Amniotic epithelial cell (primary cell): ENCODE measurements at places on chromosomes 5 and 9.

GRCh38 chr5:95057615-95058014, 227.3 kb downstream of the MCTP1 start:
- no peak for DNase-seq

- no peak for DNase-seq
These were observed 20.1 kb upstream of the CKMT2 start for GRCh38 chr5:81213070-81213469.

GRCh38 chr9:121107029-121107428, 32.3 kb downstream of the CNTRL start:
- no peak for DNase-seq

- no peak for DNase-seq
These were observed 29.0 kb downstream of the PITX1 start for GRCh38 chr5:135005076-135005475.

DNA sequence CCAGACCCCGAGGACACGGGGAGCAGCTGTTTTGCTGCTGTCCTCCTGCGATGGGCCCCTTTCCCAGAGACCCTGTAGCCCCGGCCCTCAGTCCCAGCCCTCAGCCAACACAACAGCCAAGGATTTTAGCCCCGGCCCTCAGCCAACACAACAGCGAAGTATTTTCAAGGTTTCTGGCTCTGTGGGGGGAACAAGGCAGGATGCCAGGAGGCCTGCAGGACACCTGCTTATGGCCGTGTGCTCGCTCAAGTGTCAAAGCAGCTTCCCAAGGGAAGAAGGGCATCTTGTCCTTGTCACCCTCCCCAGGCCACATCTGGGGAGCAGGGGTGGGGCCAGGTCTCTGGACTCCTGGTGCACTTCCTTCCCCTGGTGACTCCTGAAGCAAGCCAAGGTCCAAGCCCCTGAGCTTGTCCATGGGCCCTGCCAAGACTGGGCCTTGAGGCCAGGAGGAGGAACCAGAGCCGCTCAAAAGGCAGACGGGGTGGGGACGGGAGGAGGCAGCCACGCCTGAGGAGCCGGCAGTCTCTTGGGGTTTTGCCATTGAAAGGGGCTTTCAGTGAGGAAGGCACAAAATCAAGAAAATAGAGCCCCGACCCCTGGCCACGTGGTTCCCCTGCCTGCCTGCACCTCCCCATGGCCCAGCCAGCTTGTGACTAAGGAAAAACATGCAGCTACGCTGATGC, 10.8 kb downstream of the KCNT1 start:
- no peak for DNase-seq

DNA sequence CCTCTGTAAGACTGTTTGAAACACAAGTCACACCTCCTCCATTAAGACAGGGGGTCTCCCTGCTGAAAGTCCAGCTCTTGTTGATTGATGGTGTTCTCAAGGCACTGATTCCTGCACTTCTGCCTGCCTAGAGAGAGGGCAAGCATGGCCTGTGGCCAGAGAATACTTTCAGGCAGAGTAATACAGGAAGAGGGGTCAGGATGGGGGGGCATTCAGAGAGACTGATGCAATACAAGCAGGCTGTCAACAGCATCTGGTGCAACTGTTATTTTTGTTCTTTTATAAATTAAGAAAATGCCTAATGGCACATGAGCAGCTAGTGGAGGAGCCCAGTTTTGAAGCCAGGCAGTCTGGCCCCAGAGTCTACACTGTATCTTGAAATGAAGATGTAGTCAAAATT, 302.2 kb downstream of the DIRAS2 start:
- peak; percentile 85 for DNase-seq

DNA sequence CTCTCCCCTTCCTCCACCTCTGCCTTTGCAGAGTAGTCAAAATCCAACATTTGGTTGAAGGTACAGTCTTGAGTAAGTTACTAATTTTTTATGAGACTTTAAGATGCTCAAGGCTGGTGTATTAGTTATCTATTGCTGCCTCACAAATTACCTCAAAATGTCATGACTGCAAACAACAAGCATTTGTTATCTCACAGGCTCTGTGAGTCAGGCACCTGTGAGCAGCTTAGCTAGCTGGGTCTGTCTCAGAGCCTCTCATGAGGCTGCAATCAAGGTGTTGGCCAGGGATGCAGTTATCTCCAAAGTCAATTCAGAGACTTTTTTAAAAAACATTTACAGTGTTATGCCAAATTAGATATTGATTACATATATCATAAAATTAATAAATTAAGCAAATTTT, 371.3 kb upstream of the RGMB start:
- DNase-seq, result peak; percentile 27

GRCh38 chr9:130118841-130119518, 53.2 kb upstream of the NCS1 start:
- DNase-seq, result peak; percentile 43

DNA sequence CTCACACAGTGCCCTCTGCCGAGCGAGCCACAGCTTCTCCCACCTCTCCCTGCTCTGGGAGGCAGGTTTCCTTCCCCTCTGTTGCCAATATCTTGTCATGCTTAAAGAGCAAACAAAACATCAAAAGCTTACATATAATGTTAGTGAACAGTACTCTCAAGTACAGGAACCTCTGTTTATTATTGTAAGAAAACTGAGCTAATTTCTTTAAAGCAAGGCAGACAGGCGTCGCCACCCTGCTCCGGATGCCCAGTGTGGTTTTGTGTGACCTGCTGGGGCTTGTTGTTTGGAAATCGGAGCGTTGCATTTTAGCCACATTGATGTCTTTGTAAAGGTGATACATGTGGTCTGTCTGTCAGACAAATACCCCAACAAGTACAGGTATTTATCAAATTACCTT, 401.4 kb upstream of the IRX1 start:
- DNase-seq, result no peak

DNA sequence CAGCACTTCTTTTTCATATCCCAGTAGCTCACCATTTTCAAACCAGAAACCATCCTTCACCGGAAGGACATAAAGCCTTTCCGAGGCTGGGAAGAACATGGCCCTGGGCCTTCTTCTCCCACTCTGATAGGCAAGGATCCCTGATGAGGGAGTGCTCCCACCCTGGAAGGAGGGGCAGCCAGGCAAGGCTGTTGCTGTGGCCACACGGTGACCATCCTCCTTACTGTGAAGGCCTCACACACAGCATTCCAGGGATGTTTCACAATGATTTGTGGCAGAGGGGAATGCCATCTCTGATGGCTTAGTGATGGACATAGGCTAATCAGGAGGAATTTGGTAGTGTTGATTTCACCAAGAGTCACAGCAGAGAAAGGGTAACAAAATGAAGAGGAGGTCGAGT, 130.7 kb downstream of the ADAMTS12 start:
- peak; percentile 60 for DNase-seq

- no peak for DNase-seq
These were observed 146.5 kb downstream of the NXNL2 start for GRCh38 chr9:88681434-88681833.

DNA sequence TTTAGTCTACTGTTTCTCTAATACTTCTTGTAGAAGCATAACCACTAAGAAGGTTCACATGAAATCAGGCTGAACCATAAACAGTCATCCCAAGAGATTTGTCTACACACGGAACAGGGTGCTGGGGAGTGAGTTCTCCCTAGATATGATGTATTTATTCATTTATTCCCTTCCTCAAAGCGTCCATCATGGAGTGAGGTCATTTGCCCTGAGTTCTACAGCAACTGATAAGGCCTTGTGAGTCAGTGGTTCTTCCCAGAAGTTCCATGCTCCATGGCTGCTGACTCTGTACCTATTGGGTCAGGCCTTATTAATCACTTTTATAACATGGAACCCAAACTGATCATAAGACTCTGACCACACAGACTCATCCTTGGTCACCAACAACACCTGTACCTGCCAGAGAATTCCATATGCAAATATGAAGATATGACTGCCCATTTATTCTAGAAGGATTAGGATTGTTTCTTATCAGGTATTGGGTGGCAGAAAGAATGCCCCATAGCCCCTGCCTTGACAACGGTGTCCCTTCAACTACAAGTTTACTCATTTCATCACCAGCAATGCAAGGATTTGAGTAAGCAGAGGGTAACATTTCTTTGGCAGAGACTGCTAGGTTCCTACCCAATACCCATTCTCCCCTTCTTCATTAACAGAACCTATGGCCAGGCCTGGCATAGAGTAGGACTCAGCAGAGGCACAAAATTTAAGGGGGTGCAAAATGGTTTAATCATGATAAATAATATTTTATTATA, 118.1 kb downstream of the LHFPL2 start:
- peak; percentile 100 for DNase-seq

- DNase-seq, result peak; percentile 85
These were observed at the start of gene PRUNE2 for GRCh38 chr9:76905791-76906646. Gene PRUNE2, minus strand, starts transcription at chr9:76906114. Its CDS starts 151 bp downstream, at chr9:76905963.

DNA sequence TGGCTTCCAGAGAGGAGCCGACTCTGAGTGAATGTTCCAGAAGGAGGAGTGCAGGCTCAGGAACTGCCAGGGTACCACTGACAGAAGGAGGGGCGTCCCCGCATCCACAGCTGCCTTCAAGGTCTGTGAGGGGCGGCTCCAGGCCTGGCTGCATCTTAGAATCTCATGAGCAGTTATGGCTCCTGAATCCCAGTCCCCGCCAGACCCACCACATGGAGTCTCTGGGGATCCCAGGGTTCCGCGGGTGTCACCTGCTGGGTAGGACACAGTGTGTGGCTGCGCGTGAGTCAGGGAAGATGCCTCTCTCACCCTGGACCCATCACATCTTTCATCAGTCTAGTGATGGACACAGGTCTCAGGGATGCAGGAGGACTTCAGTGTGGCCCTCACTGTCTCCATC, 79.2 kb downstream of the COL5A1 start:
- no peak for DNase-seq

- DNase-seq, result no peak
These were observed 3.3 kb upstream of the MSMP start for GRCh38 chr9:35757226-35757891.

GRCh38 chr5:2747363-2748162, 3.9 kb downstream of the IRX2 start:
- no peak for DNase-seq

DNA sequence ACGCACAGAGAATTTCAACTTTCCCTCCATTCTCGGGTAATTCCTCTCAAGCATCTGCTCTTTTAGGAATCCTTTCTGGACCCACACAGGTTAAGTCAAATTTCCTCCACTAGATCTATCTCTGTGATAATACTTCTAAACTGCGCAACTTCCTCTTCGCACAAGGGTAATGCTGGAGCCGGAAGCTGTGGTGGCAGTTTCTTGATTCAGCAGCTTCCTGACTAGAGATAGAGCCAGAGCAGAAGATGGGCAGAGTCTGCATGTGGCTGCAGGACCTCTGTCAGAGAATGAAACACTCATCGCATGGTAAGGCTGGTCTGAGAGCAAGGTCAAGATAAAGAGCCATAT, 11.1 kb upstream of the CDC42SE2 start:
- no peak for DNase-seq

DNA sequence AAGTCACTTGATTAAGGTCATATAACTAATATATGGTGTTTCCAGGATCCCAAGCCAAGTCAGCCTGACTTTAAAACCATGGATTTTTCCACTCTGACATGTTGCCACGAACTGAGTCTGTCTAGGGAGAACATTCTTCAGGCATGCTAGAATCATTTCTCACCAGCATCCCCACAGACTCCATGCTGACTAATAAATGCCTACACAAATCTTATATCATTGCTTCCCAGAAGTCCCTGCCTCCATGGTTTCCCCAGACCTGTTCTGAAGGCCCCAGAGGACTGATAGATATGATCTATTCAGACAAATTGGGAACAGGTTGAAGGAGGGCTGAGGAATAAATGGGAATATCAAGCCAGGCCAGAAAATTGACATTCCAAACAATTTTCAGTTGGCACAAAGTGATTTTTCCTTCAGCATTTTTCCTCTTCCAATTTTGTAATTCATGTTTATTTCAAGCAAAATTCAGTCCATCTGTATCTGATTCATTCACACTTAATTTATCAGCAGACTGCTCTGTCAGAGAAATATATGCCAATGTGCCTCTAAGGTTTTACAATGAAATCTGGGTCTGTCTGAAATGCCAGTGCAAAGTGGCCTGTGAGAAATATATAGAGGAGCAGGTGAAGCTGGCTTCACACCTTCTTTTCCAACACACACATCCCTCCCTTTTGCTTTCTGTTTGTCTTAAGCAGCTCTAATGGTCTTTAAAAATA, 413.6 kb upstream of the TNC start:
- DNase-seq, result peak; percentile 83

DNA sequence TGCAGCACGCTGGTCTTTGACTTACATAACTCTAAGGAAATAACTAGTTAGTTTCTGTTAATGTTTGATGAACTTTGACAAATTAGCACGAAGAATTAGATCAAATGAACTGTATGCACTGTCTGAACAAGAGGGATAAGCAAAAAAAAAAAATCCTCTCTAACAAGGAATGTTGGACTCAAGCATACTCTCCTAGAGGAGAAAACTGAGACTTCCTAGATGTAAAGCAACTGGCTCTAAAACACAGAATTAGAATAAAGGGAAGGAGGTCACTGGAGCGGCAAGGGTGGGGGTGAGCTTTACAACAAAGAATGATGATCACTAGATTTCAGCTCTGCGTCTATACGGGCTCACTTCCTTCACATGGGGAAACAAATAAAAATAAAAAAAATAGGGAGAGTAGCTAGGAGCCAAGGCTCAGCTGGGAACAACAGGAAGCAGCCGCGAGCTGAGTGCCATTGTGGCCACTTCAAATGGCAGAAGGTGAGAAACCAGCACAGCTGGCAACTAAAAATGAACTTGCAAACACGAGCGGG, 48.7 kb upstream of the CEMIP2 start:
- no peak for DNase-seq

- DNase-seq, result no peak
These were observed 94.0 kb downstream of the RAPGEF6 start for GRCh38 chr5:131541071-131541470.

- peak; percentile 19 for DNase-seq
These were observed 22.4 kb upstream of the RASGRF2 start for GRCh38 chr5:80937584-80938356.

- no peak for DNase-seq
These were observed 36.5 kb upstream of the CTSV start for GRCh38 chr9:97075289-97075985.

DNA sequence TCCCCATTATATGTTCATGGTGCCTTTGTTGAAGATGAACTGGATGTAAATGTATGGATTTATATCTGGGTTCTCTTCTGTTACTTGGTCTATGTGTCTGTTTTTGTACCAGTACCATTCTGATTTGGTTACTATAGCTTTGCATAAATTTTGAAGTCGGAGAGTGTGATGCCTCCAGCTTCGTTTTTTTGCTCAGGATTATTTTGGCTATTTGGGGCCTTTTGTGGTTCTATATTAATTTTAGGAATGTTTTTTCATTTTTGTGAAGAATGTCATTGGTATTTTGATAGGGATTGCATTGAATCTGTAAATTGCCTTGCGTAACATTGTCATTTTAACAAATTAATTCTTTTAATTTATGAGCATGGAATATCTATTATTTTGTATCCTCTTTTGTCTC, 36.6 kb upstream of the ZNF366 start:
- no peak for DNase-seq

- no peak for DNase-seq
These were observed 7.9 kb downstream of the UGT3A2 start for GRCh38 chr5:36058776-36059175.

- peak; percentile 62 for DNase-seq
These were observed 40.0 kb upstream of the CDK5RAP2 start for GRCh38 chr9:120619751-120620655.

- no peak for DNase-seq
These were observed 11.6 kb upstream of the MEGF9 start for GRCh38 chr9:120725907-120726306.

GRCh38 chr5:158811350-158811749, 288.4 kb downstream of the EBF1 start:
- DNase-seq, result no peak

- DNase-seq, result peak; percentile 74
These were observed 234.3 kb downstream of the CHSY3 start for GRCh38 chr5:130138406-130139045.
